ENCODE measurements at places on chromosomes 12 and 14.

DNA sequence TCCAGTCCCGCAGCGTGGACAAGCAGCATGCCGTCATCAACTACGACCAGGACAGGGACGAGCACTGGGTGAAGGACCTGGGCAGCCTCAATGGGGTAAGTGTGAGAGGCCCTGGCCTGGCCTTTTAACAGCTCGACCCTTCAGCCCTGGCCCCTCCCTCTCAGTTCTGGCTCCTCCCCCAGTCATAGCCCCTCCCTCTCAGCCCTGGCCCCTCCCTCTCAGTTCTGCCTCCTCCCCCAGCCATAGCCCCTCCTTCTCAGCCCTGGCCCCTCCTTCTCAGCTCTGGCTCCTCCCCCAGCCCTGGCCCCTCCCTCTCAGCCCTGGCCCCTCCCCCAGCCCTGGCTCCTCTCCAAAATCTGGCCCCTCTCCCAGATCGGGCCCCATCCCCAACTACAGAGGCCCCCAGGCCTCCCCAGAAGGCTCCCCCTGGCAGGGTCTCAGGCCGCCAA is 11.2 kb downstream of the CEP170B start:
- no peak for DNase-seq

DNA sequence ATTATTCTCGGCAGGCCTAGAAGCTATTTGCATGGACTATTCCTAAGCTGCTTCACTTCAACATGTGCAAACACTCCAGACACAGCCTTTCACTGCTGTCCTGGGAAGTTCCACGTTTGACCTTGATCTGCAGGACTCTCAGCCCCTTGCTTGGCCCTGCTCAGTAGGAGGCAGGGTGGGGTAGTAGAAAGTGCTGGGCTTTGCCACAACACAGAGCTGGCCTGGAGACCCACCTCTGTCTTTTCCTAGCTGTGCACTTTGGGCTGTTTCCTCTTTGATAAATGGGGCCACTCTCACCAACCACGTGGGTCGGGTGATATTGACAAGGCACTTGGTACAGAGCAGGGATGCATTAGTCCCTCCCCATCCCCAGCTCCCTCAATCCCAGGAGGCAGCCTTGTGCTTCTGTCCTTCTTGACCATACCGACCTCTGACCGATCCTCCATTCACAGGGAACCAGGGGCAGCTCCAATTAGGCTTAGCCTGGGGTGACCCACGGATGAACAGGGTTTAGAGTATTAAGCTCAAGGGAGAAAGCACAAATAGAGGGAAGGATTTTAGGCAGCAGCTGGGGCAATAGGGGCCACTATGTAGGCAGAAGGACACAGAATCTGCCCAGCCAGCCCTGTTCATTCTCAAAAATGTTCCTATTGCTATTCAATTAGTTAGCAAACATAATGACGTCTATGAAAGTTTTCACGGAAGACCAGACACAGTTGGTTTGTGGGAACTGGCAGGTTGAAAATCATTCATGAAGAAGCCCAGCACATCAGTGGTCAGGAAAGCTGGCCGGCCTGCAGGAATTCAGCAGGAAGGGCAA is 63.3 kb downstream of the SYNE3 start:
- no peak for DNase-seq

DNA sequence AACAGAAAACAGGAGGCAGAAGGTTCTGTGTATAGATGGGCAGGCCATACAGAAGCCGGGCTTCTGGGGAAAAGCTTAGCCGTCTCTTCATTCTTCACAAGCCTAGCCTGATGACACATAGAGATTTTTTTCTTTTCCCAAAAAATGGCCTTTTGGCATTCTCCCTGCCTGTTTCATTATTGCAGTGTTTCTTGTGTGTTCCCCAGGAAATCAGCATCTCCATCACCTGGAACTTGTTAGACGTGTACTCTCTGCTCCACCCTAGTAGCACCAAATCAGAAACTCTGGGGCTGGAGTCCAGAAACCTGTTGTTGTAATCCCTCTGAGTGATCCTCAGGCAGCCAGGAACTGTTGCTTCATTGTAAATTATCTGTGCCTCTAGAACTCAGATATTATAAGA is 388.1 kb downstream of the CCDC91 start:
- DNase-seq = no peak

GRCh38 chr12:58803908-58804307 is 116.4 kb downstream of the LRIG3 start:
- DNase-seq = no peak

DNA sequence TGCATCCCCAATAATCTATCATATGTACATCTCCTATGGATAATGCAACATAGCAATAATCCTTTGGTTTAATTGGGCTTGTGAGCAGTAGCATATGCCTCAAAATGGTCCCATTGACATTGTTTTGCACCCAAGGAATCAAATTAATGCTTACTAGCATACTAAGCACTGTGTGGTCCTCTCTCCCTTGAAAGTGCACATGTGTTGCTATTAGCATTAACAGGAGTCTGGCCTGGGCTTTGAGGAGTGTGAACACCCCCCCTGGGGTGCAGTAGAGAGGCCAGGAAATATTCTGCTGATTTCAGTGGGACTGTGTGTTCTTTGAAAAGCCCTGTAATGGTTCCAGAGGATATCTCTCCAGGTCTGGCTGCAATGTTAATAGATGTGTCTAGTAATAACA is 1148.4 kb downstream of the VRK1 start:
- no peak for DNase-seq

- no peak for DNase-seq
Measured at GRCh38 chr12:9037431-9037830, 48.1 kb downstream of the KLRG1 start.

DNA sequence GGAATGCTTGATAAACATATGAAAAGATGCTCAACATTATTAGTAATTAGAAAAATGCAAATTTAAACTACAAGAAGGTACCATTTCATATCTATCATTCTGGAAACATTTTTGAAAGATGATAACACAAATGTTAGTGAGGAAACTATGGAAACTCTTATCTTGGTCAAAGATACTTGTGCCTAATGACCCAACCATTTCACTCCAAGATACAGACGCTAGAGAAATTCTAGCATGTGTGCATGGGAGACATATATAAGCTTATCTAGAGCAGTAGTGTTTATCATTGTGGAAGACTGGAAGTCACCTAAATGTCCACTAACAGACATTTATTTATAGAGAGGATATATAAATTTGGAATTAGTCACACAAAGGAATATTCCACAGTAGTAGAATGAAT is 143.1 kb upstream of the HMGA2 start:
- DNase-seq = no peak

DNA sequence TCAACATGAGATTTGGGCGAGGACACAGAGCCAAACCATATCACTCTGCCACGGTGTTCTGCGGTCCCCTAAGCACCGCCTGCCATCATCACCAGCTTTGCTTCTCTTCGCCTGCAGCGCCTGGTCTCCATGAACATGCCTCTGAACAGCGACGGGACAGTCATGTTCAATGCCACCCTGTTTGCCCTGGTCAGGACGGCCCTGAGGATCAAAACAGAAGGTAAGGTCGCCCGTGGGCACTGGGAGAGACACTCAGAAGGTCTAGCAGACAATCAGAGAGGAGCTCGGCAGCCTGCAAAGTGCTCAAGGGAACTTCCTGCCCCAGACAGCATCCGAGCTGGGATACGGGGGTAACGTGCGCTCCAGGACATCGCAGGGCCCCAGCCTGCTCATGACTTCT is 126.0 kb upstream of the FKBP4 start:
- DNase-seq = no peak

DNA sequence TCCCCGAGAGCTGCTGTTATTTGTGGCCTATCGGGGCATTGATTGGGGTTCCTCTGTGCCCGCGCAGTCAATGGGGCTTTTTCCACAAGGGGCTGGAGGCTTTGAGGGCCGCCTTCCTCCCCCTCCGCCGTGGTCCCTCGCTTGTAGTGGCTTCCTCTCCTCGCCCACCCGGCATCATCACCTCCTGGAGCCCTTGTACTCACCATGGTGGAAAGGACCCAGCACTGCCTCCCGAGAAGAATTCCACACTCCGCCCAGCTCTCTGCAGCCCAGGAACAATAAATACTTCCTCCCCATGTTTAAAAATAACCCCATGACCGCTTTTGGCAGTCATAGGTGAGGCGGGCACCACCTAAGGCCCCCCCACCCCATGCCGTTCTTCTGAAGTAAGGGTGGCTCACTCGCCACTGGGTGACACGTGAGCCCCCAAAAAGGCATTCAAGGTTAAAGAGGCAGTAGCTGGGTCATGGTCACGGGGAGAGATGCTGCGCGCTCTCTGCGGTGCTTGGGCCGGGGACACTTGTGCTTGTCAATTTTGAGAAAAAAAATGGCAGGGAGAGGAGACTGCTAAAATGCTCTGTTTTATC is at the start of gene MYL2:
Gene MYL2, minus strand, starts transcription at position 256 of the 587 bp plus-strand sequence. Its CDS starts 50 bp downstream, at position 206.
- DNase-seq = no peak

DNA sequence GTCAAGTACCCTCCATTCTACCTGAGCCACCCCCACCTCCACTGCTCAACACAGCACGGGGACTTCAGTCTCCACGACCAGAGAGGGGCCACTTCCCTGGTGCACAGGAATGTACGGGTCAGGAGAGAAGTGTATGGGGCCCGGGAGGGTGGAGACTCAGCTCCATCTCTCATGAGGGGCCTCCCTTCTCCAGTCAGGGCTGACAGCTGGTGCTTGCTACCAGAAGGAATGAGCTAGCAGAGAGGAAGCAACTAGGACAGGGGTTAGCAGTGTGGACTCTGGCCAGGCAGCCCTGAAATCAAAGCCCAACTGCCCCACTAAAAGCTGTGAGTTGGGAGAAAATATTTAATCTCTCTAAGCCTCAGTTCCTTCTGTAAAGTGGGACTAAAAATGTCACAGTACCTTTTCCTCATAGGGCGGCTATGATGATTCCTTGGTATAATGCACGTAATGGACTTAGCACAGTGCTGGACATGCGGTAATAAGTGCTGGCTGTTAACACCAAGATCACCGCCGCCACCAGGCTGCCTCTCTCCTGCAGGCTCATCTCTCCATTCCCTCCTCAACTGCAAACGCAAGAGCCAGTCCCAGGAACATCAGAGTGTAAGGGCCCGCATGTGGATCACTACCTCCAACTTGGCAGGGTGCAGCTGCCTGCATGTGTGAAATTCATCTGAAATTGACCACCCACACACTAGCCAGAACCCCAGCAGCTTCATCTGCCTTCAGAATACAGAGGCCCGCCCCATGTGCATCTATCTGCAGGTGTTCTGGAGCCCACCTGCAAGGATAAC is 14.6 kb downstream of the ACTN1 start:
- DNase-seq = no peak

DNA sequence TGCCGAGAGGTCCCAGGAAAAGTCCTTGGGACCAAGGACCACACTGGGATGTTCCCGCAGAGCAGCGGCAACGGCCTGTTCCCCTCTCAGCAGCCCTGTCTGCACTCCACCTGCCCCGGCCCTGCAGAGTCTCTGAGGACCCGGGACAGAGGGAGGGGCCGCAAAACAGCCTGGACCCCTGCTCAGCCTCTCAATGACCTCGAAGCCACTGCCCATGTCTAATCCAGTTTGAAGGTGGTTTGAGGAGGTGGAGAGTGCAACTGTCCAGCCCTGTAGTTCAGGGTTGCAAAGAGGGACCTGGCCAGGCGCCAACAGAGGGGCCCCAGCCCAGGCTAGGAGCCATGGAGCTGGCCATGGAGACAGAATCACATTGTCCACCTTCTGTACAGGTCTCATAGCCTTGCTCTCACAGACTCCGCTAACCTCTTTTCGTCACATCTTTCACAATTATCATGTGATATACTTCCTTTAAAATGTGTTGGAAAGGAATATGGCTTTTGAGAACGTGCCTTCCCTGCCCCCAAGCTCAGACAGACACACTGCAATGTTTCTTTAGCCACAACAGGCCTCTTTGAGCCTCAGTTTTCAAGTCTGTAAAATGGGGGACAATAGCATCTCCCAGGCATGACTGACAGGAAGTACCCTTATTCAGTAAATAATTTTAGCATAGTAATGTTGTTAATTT is 49.3 kb downstream of the ACTN1 start:
- no peak for DNase-seq

GRCh38 chr12:110742718-110743570 is at the start of gene PPP1CC:
Gene PPP1CC (minus strand): TSS chr12:110742891. CDS start chr12:110742707, 184 bp downstream.
- peak; percentile 88 for DNase-seq

DNA sequence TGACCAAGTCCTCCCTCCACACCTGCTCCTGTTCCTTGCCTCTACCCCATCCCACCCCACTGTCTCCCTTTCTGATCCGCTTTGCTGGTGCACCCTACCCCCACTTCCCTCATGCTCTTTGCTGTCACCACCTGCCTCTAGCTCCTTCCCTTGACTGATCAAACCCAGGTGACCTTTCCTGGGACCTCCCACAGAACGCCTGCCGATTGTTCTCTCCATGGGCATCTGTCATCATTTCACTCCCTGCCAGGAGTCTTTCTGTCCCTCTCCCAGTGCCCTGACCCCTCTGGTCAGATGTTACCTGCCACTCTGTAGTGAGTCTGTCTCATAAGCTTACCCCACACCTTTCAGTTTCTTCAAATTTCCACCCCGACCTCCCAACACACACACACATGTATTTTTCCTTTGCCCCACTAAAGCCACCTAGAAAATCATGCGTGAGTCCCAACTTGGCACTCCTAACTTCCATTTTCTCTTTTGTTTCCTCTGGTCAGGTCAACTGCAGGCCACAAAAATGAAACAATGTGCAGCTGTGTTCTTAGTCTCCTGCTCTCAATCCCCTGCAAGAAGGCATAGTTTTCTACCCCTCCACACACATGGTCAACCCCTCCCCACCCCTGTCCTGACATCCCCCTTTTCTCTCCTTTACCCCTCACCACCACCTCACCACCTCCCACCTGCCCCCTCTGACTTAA is 229.8 kb downstream of the DPF3 start:
- DNase-seq = no peak

DNA sequence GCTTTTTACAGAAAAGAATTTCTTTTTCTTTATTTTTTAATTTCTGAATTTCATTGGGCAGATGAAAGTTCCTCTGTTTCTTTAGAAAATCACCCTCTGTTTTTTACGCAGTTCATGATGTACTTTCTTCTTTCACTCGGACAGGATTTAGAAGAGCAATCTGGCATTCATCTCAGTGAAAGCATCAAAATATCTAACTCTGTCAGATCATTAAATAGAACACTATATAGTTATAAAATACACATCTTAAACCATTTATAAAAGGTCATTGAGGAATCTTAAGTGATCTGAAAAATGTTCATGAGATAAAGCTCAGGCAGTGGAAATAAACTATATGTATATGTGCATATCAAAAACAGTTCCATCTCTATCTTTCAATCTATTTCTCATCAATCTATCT is 3.9 kb downstream of the IFNG-AS1 start:
- DNase-seq = no peak

DNA sequence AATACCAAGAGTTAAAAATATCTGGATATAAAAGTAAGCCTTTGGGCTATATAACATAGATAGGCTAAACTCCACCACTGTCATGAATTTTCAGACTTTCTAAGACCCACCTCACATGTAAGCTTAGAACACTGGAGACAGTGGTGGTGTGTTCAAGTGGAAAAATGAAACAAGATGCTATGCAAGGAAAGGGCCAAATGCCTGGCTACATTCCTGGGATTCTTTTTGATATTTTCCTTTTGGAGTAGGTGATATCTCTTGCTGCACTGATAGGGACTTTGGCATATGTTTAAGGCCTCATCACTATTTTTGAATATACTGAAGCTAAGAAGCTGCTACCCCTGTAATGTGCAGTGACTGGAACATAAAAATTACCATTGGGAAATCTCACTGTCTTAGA is 341.3 kb downstream of the SLC16A7 start:
- no peak for DNase-seq

GRCh38 chr14:55814873-55815272 is 234.9 kb downstream of the KTN1 start:
- DNase-seq = no peak

Data from C1 segment of cervical spinal cord (tissue), 14 donors.